DMS53 (cell line): ENCODE measurements at places on chromosomes 13 and 19.
A peak's percentile ranks its signal among the peaks of the same experiment; 100 is the strongest.

GRCh38 chr19:19407633-19407930, 2.1 kb downstream of the GATAD2A start:
- no peak for DNase-seq

- no peak for DNase-seq
Observed at GRCh38 chr13:43472980-43473379, 313.8 kb downstream of the ENOX1 start.

- DNase-seq, result no peak
Observed at GRCh38 chr13:78770601-78771000, 111.6 kb upstream of the OBI1 start.

DNA sequence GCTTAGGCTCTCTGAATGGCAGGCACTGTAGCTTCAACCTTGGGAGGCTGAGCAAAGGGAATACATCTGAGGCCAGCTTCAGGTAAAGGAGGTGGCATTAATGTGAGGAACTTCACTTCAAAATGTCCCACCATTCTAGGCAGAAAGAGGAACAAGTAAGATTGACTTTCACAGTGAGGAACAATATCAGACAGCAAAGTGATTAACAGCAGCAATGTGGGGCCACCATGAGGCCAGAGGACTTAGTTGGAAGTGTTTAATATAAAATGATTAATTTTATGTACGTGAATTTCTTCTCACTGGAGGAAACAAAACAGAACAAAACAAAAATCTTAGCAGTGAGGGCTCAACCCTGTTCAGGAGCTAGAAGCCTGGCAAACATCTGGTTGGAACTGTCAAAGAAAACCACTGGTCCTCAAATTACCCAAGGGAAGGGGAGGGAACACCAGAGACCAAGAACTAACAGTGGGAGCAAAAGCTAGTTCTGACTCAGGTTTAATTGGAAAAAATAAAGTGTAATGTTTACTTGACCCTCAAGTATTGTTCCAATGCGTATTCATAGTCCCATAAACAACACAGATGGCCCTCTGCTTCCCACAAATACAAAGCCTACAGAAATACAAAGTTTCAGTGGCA, 43.9 kb upstream of the FRY start:
- DNase-seq, result no peak

DNA sequence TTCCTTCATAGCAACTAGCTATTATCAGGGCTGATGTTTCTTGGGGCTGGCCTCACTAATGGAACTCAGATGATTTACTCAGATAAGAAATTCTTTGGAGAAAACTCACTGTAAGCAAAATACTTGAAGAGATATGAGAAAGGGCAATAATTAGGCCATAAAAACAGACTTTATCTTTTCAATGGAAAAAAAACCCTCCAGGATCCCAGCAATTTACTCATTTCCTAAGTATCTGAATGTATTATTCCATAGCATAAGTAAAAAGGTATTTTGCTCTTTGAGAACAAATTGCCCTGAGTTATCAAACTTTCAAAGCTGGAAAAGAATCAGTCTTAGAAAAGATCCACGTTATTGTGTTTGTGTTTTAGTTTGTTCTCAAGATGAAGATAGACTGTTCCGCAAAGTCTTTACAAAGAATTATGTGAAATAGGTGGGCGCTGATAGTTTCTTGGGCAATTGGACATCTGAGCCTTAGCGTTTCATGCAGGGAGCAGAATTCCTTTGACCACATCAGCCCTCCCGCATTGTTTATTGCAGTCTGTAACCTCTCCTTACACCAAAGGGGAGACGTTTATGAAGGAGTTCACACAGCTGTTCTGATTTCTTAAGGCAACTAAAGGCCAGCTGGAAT, 29.1 kb upstream of the CSNK1A1L start:
- no peak for DNase-seq

GRCh38 chr13:107447591-107447990, 767.7 kb downstream of the LIG4 start:
- DNase-seq, result no peak

DNA sequence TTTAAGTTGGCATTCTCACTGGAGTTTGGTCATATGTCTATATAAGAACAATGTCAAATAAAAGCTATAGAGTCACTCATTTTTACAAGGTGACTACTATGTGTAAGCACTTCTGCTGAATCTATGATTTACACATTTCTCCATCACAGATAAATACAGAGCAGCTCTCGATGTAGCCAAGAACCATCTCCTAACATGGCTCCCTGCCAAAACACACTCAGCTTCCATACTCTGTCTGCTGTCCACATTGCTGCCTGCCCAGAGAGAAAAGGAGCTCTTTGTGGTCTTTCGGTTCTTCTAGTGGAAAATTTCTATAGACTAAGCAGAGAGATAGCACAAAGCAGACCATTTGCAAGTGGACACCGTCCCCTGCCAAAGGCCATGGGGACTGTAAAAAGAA, 190.9 kb upstream of the KLF12 start:
- peak; percentile 64 for DNase-seq
